Omental fat pad (tissue), 4 donors: ENCODE measurements at places on chromosomes 13 and 19. TPM values are rescaled to one million over a fixed set of nuclear protein-coding genes. Genes with fewer than 3 reads are reported as not detected.

- no peak for DNase-seq
These were observed 106.8 kb downstream of the LACC1 start for GRCh38 chr13:43986421-43986981.

DNA sequence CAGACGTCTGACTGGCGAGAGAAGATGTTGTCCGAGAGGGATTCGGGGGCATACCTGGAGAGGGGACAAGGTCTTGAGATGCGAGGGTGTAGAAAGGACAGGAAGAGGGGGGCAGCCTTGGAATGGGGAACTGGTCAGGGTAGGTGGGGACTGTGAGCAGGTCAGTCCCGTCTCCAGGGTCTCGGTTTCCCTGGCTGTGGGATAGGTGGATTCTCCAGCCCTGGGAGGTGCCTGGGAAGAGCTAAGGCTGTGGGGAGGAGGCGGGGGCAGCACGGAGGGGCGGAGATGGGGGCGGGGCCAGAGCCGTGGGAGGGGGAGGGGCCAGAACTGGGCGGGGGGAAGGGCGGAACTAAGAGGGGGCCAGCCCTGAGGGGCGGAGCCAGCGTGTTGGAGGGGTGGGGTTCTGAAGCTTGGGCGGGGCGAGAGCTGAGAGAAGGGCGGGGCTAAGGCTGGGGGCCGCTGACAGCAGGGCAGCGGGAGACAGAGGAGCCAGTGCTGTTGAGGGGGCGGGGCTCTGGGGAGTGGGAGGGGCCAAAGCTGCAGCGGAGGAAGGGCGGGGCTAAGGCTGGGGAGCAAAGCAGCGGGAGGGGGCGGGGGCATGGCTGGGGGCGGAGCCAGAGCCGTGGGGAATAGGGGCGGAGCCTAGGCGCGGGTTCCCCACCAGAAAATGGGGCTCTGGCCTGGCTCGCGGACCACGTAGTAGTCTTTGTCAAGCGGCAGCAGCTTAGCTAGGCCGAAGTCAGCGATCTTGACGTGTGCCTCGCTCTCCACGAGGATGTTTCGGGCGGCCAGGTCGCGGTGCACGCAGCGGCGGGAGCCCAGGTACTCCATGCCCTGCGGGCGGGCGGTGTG, 9.5 kb upstream of the INSL3 start:
- no peak for DNase-seq

- peak; percentile 77 for DNase-seq
These were observed at the start of gene TMEM147 for GRCh38 chr19:35545001-35545854. TSS of gene TMEM147 (plus strand) at chr19:35545626. CDS start at chr19:35545740, 114 bp downstream.

GRCh38 chr19:46606019-46606418, 4.9 kb downstream of the CALM3 start:
- DNase-seq, result no peak

GRCh38 chr19:3333020-3333583, 33.3 kb upstream of the NFIC start:
- DNase-seq, result no peak

- no peak for DNase-seq
These were observed 53.0 kb downstream of the GGACT start for GRCh38 chr13:100535426-100536135.

DNA sequence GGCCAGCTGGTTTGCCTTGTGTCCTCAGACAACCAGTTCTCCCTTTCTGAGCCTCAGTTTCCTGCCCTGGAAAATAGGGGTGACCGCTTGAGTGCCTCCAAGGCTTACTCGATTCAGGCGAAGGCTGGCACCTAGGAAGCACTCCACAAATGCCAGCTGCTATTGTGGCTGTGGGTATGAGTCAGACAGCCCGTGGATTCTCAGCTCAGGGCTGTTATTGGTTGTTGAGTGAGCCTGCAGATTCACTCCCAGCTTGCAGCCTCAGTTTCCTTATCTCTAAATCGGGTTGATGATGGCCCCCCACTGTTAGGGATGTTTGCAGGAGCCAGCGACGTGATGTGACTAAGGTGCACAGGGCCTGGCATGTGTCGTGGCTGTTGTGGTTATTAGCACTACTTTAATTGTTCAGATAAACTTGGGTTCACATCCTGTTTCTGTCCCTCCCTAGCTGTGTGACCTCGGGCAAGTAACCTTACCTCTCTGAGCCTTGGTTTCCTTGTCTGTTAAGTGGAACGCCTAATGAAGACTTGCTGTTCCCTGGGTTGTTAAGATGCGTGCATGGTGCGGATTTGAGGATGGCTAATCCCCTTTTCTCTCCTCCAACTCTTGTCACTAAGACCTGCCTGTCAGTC, 2.4 kb downstream of the MARK4 start:
- no peak for DNase-seq

DNA sequence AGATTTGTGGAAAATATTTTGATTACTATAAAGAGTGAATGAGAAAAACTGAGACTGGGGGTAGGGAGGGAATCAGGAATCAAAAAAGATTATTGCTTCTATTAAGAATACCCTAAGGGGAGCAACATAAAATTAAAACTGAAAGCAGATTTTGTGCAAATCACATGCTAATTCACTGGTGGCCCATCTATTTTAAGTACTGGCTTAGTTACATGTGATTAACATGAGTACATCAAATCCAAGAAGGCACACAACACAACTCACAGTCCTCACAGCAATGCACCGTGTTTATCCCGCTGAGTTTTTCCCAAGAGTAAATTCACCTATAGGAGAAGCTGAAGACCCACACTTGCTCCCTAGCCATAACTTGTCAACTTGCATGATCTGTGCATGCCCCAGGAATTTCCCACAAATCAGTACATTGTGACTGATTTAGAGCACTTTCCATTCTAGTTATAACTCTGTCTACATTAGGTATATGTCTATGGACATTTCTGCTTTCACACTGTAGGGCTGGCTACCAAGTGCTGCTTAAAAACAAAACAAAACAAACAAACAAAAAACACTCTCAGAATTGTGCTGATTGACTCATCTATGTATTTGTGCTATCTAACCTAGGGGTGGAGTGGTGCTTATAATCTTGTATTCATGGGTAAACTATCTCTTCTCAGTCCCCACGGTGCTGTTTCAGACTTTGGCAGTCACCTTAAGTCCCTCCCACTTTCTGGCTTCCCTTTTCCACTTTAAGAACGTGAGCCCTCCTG, 24.3 kb downstream of the AMER2 start:
- no peak for DNase-seq

GRCh38 chr19:38728752-38729541, 15.3 kb downstream of the CAPN12 start:
- no peak for DNase-seq

Gene HIF3A
- 21.7 TPM for total RNA-seq

Gene FKRP
- 14.2 TPM for total RNA-seq

Gene ZNF560
- not detected for total RNA-seq

Gene ZFR2
- total RNA-seq, result not detected
